ENCODE measurements at places on chromosomes 6 and 20. TPM values are rescaled to one million over a fixed set of nuclear protein-coding genes. Genes with fewer than 3 reads are reported as not detected.

CAPN11 gene
- not detected for total RNA-seq

SLC22A3 gene
- 15.3 TPM for total RNA-seq

BCAS1 gene
- not detected for total RNA-seq

DNA sequence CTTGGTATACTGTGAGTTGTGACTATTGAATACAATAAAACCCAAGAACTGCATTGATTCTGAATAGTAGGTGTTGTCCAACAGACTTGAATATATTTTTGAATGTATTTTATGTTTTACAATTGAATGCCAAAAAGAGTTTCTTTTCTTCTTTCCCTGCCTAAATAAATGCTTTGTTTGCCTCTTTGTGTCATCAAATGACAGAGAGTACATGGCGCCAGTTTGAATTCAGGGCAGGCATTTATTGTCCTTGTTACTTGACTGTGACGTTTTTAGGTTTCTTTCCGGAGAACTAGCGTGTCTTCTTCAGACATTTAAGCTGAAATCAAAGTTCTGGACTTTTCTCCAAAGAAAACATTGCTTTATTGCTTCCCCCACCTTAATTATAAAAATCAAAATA is 16.6 kb downstream of the KIF3B start:
- no peaks in the 10 kb centered on the region for H3K27me3 ChIP-seq
- DNase-seq, result no peak
- H3K27ac ChIP-seq, result no peak overlapping the region
- H3K4me3 ChIP-seq, result no peak overlapping the region
- no peaks in the 10 kb centered on the region for H3K4me1 ChIP-seq

GRCh38 chr6:40634429-40634828 is 47.3 kb upstream of the LRFN2 start:
- no peaks in the 10 kb centered on the region for H3K27me3 ChIP-seq
- no peak for DNase-seq
- no peaks in the 10 kb centered on the region for H3K4me1 ChIP-seq
- H3K36me3 ChIP-seq, result no peaks in the 10 kb centered on the region

DNA sequence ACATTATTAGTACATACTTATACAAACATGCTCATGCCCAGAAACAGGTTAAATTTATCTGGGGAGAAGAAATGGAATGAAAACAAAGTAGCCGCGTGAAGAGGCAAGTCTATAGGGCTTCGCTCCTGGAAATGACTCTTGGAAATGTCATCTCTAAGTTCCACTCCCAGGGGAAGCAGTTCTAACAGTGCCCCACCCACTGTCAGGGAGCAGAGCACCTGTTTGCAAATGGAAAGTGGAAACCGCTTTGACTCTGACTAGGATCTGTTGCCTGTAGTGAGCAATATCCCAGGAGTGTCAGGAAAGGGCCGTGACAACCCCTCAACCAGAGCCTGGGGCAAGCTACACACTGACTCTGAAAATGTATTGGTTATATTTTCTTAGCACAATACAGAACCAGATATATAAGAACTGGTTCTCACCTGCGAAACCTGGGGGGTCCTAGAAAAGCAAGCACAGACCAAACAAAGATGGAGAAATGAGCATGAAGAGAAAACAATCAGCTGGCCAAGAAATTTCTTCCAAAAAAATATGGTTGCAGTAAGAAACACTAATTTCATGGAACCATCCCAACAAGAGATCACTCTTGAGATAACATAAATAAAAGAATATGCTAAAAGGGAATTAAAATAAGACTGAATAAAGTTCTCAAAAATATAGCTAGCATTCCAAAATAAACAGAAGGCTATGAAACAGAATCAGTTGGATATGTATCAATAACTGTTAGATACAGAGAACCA is 47.5 kb upstream of the CRISP1 start:
- H3K4me3 ChIP-seq, result no peak overlapping the region
- H3K36me3 ChIP-seq, result no peaks in the 10 kb centered on the region
- no peak overlapping the region for H3K27ac ChIP-seq
- no peaks in the 10 kb centered on the region for H3K27me3 ChIP-seq

DNA sequence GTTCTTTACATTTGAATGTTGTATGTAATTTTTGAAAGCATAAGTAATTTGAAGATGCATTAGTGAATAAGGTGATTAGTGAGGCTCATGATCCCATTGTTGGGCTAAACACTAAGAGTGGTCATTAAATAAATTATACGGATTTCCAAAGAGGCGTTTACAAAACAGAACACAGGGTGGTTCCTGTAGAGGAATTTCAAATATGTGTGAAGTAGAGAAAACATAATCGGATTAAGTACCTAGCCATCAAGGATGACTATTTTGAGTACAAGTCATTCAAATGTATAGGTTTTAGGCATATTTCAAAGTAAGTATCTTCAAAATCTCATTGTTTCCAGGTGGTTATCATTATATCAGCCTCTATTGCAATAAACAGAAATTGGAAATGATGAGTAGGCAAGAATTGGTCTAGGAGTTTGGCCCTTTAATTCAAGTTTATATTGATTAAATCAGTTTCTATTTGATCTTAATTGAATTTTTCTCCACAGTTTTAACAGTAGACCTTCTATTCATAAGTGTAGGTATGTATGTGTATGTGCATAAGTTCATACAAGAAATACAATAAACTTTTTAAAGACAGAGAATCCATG is 94.8 kb downstream of the MYLK4 start:
- DNase-seq, result no peak
- H3K4me3 ChIP-seq, result no peak overlapping the region
- no peaks in the 10 kb centered on the region for H3K36me3 ChIP-seq
- no peak overlapping the region for H3K27ac ChIP-seq
- no peaks in the 10 kb centered on the region for H3K4me1 ChIP-seq

GRCh38 chr20:6680854-6681253 is 86.6 kb upstream of the BMP2 start:
- H3K27me3 ChIP-seq, result no peaks in the 10 kb centered on the region
- H3K27ac ChIP-seq, result no peak overlapping the region
- no peak for DNase-seq
- no peaks in the 10 kb centered on the region for H3K4me1 ChIP-seq
- no peaks in the 10 kb centered on the region for H3K36me3 ChIP-seq

GRCh38 chr6:134079406-134079921 is 27.0 kb upstream of the SLC2A12 start:
- DNase-seq, result no peak
- no peaks in the 10 kb centered on the region for H3K27me3 ChIP-seq
- H3K36me3 ChIP-seq, result no peaks in the 10 kb centered on the region
- H3K4me1 ChIP-seq, result no peaks in the 10 kb centered on the region
- H3K27ac ChIP-seq, result no peak overlapping the region

DNA sequence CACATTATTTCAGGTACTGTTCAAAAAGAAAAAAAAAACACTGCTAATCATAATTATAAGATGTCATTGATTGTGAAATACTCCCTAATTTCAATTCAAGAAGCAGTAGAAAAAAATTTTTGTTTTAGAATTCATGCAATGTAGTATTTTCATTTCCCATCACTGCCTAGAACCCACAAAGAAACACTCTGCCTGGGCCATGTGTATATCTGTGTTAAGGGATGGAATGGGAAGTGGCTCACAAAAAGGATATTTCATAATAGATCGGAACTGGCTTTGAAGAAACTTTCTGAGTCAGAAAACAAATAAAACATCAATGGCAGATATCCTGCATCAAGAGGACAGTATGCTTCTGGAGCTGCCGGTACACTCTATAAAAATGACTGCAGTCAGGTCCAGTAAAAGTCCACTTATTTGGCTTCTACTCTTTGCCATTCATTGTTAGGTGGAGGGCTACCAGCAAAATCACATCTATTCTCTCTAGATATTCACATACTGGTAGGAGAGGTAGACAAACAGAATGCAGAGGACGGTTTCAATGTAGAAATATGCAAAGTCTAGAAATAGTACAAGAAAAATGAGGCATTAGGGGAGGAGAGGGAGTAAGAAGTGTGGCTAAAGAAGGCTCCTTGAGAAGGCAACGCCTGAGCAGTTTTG is 135.0 kb upstream of the TNFAIP3 start:
- DNase-seq, result no peak
- no peaks in the 10 kb centered on the region for H3K36me3 ChIP-seq
- H3K27ac ChIP-seq, result no peak overlapping the region
- peaks cover 27% of the 10 kb centered on the region for H3K4me1 ChIP-seq

Measured in sigmoid colon (tissue), 7 donors.